Stimulated activated CD8-positive, alpha-beta memory T cell treated with anti-CD3 and anti-CD28 coated beads, Interleukin-7, amount 100 ng/mL, for 24 hours (primary cell): ENCODE measurements at places on chromosomes 12 and 14.

- DNase-seq, result no peak
Observed at GRCh38 chr12:130713581-130713991, 2.5 kb downstream of the RIMBP2 start.

DNA sequence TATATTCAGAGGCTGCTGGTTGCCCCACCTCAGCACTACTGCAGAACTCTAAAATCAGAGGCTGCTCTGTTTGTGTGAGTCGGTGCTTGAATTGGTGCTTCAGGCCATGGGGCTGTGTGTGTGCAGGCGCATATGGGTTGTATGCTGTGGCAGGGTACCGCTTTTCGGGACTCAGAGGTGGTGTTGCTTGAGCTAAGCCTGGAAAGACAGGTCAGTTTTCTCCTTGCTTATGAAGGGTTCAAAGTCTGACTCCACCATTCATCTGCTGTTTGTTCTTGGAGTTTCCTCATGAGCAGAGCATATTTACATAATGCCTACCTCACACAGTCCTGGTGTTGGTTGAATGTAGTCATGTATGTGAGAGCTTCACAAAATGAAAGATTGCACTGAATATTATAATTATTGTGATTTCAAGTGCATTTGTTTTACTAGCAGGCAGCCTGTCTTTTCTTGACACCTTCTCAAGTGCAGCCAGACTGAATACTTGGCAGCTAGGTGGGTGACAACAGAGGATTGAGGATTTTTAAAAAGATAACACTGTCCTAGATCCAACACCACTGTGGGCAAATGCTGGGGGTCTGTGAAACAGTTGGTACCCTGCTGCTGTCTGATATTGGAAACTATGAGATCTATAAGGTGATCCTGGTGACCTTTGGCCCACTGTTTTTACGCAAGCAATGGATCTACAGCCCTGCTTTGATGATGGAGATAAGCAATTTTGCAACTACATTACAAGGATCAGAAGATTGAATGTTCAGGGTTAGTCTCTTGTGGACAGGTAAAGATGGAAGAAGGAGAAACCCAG, 1.0 kb upstream of the ANG start:
- DNase-seq, result no peak

DNA sequence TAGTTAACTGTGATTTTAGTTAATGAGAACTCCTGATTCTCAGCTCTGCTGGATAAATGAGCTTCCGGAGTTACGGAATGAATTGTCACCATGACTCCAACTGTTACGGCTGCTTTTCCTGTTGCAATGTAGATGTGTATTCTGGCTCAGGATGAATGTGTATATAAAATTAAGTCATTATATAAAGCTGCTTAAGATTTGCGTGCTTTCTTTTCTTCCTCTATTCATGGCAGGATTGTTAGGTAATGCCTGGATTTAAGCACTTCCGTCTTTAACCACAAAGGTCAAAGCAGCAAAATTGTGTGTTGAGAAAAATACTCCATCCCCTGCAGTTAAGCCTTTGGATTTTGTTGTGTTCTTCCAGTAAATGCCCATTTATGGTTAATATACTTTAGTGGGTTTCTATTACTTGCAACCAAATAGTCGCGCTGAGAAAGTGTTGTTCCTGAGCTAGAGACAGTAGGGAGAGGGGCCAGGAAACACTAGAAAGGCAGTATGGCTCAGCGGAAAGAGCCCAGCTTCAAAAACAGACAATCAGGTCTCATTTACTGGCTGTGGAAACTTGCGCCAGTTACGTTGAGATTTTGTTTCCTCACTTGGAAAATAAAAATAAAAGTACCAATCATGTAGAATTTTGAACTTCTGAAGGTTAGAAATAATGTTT, 9.4 kb upstream of the CCDC175 start:
- no peak for DNase-seq

DNA sequence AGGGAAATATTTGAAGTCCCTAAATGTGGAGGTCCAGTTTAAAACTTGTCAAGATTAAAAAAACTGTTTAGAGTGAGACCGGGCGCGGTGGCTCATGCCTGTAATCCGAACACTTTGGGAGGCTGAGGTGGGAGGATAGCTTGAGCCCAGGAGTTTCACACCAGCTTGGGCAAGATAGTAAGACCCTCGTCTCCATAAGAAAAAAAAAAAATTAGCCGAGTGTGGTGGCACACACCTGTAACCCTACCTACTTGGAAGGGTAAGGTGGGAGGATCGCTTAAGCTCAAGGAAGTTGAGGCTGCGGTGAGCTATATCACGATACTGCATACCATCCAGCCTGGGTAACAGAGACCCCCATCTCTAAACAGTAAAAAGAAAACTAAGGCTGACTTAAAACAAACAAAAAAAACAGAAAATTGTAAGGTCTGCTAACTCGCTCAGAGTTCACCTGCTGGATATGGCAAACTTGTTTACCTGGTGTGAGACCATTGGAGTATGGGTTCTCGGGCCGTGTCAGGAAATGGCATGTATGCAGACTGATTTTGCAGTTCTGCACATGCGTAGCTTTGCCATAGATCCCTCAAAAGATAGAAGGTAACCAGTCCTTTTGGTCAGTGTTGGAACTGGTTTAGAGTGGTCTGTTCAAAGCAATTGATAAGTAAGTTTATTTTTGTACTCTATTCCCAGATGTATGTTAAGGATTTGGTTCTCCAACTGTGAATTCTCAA, 2.1 kb downstream of the RNF10 start:
- no peak for DNase-seq

DNA sequence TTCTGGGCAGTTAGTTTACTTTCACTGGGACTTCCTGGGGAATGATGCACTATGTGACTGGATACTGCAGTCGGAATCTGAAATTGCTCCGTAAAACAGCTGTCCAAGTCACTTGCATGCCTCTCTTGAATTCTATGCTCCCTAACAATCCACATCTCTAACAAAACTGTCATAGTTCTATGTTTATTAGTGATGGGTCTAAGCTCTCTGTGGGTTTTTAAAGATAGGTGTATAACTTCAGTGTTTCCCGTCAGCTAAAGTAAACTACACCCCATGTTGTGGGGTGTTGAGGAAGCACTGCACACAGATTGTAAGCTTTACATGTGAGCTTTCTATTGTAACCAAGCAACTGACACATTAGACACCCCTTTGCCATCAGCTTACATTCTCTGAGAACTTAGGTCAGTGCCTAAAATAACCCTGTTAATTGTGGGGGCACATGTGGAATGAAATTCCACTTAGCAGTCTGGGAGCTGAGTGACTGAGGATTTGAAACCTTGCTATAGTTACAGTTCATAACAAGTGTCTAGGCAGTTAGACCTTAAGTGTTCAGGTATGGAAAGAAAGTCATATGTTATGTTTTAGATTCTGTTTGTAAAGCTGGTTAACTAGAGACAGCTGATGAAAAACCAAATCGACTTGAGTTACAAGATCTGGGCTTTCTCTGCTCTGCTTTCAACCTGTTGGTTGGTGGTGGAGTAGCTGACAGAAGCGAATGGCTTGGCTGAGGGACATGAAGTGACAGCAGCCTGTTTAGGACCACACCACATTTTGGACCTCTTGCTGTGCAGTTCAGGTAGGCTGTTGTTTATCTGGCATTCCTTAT, 165.7 kb downstream of the AKAP6 start:
- DNase-seq, result no peak

DNA sequence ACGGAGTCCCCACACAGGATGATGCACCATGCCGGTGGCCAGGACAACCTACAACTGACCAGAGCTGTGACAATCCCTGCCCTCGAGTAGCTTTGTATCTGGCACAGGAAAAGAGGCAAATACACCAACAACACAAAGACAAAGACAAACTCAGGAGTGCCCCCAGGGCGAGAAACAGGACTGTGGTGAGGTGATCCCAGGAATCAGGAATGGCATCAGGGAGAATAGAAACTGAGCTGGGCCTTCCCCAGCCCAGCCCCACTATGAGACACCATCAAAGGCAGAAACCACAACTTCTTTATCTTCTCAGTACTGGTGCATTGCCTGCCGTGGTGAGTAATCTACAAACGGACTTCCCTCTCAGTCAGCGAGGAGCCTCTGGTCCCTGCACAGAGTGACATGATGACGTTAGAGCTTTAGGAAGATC, 157.7 kb downstream of the TTC7B start:
- no peak for DNase-seq

DNA sequence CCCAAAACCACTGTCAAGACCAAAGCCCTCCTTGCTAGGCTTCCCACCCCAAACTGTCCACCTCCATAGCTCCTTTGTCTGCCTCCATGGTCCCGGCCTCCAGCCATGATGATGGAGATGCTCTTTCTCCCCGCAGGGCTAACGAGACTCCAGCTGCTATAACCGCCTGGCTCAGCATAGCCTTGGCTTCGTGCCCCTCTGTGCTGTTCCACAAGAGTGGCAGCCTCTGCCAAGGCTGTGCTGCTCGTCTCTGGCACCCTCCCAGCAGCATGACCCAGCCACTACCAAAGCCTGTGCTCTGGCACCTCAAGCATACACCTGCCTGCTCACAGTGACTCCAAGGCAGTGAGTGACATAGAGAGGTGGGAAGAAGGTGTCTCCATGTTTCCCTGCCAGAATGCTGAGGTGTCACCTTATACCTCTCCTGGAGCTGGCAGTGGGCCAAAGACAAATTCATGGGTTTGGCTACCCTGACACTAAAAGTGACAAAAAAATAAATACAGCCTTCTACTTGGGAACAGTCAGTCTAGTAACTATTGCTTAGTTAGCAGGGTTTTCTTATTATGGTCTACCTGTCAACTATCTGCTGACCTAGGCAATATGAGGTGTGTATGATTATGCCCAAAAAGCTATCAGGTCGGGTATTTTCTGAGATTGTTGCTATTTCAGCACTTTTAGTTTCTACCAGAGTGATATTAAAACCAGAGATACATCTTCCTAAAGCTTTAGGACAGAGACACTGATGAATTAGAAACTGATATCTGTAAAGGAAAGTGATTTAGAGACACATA, 16.1 kb upstream of the KRT73 start:
- no peak for DNase-seq

GRCh38 chr12:105613887-105614286, 283.4 kb downstream of the C12orf75 start:
- no peak for DNase-seq

DNA sequence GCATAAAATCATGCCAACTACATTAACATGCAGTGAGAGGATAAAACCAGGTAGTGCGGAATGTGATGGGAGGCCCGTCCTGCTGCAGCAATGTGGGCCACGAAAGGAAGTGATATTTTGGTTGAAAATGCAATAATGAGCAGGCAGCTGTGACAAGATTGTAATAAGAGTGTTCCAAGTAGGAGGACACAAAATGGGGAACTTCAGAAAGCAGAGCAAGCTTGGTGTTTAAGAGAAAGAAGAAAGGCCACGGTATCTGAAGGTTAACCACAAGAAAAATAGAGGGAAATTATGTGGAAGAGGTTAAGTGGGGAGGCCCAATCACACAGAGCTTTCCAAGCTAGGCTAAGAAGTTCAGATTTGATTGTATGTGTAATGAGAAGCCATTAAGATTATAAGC, 34.3 kb downstream of the OVCH1 start:
- DNase-seq, result no peak

DNA sequence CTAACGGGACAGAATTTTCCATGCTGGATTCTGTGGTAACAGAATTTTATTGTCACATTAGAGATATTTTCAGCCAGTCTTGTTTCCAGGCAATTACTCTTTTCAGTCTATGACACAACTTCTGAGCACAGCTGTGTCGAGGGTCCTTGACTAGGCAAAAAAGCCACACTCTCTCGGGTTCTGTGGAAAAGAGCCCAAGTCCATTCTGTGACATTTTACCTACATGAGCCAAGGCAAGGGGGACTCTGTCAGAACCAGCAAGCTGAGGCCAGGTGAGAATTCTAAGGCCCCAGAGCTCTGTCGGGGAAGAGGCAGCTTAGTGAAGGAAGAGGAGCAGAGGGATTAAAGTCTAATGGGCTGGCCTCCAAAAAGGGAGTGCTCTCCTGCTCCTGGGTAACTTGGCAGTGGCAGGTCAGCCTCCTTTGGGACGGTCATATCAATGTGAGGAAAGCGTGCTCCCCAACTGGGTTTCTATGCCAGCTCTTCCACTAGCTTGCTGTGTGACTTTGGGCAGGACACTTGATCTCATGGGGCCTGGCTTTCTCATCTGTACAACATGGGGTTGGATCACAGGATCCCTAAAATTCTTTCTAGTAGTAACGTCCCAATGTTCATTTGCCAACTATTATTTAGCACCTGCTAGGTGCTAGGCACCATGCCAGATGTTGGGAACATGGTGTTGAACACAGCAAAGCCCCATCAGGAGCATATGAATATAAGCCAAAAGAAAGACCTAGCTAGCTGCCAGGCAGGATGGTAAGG, 16.0 kb upstream of the RIC8B start:
- no peak for DNase-seq
